ENCODE measurements at places on chromosomes 4 and X.

GRCh38 chrX:14528629-14529289 lies 577 bp upstream of the GLRA2 start:
- no peak for DNase-seq

DNA sequence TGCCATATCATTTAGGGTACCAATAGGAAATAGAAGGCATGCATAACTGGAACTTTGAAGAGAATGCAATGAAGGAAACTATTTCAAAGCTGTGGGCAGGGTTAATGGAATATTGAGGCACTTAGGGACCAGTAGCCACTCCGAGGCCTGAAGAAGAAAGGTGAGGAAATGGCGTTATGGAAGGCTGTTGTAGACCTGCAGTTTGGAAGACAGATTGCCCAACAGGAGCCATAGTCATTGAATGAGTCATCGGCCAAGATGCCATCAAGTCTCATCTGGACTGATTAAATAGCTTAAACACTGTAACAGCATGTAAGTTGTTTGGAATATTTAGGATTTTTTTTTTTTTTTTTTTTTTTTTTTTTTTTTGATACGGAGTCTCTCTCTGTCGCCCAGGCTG lies 11.6 kb downstream of the CXCL13 start:
- DNase-seq = no peak

DNA sequence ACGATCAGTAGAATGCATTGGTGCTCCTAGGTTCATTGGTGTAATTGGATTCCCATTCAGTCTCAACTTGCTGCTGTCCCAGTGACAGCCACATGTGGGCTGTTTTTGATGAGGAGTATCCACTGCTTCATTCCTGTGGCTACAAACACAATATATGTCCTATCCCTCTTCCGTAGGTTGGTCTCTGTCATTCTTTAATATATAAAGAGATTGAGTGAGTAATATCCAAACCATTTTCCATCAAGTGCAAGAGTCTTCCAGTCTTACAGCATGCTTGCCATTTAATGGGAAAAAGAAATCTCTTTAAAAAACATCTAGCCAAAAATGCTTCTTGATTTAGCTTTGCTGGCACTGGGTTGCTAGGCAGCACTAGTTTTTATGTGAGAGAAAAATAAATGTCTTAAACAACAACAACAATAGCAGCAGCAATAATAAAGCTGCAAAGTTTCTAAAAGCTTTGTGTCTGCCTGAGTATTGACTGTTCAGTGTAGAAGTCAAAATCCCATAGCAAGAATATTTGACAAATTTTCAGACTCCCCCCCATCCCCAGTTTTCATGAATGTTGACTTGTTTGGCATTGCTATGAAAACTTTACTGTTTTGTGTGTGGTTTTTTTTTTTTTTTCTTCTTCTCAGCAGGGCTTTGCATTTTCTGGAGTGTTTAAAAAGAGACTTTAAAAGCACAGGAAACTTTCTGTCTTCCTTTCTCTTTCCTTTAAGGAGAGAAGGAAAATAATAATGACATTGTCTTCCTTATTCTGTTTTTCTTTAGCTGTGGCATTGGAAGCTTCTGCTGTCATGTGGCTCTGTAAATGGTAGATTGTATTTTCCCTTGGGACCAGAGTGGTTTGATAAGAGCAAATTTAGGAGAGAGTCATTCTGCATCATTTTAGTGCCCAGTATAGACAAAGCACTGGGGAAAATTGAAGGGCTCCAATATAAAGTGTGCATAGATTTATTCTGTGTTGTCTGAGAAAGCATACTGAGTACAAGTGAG lies 244.3 kb downstream of the ARHGAP10 start:
- DNase-seq = no peak

GRCh38 chr4:84417997-84418709 lies 80.9 kb downstream of the NKX6-1 start:
- DNase-seq = no peak

- no peak for DNase-seq
Measured at GRCh38 chr4:36280555-36280954, 861 bp upstream of the DTHD1 start.

GRCh38 chr4:101756181-101756580 lies 34.3 kb upstream of the BANK1 start:
- no peak for DNase-seq

DNA sequence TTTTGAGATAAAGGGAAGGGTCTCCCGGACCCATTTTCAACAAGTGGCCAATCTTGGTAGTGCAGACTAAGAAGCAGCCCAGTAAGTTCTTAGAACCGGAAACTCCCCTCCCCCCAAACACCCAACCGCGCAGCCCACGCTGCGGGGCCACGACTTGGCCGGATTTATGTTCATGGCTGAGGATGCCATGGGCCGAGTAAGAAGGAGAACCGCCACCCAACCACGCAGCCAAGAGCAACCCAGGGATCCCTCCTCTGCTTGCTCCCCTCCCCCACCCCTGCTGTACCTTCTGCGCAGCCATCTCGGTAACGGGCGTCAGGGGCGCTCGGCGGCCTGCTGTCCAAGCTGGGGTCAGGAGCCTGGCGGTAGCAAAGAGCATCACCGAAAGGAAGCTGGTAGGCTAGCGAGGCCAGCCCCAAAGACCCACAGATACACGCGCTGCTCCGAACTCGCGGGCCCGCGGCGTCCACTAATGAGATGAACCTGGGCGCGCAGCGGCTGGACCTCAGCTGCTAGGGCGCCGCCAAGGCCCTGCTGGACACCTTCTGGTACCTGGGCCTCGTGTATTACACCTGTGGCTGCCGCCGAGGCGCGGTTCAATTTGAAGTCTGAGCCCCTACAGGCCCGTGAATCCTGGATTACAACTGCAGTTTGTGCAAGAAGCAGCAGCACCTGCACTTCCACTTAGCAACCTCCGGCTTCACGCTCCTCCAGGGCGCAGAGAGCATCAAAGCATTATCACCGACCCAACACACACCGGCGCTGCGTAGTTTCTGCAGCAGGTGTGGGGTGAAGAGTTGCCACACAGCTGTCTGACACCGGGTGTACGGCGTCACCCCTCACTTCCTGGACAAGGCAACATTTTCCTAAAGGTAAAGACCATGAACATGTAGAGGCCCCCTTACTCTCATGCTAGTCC lies 63.4 kb downstream of the NUDT10 start:
- DNase-seq = no peak

- DNase-seq = no peak
Measured at GRCh38 chr4:57280481-57280880, 170.3 kb upstream of the IGFBP7 start.

DNA sequence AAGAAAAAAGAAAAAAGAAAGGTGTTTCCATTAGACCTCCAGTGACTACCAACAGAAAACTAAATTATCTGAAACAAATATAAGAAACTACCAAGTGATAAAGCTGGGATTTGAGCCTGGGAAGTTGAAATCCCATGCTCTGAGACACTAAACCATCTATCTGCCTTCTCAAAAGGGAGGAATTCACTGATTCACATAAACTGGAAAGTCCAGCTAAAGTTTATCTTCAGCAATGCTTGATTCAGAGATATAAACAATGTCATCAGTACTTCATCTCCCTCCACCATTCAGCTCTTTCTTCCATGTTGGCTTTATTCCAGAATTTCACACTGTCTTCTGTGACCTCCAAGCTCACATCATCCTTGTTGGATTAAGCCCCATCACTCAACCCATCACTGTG lies 96.3 kb downstream of the IQCM start:
- no peak for DNase-seq

GRCh38 chr4:155604718-155605626 lies 61.7 kb upstream of the GUCY1A1 start:
- no peak for DNase-seq

DNA sequence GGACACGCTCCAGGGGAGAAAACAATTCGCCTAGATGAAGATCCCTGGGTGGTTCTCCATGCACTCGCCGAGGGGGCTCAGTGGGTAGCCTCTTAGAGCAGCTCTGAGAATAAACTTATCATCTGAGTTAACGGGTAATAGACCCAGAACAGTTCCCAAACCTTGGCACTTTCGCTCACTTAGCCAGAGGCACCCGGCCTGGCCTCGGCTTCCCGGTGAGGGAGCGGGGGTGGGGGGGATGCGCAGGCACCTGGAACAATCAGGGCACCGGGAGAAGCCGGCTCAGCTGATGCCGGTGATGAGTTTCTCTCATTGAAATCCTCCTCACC lies 405 bp upstream of the ZAR1 start:
- no peak for DNase-seq

DNA sequence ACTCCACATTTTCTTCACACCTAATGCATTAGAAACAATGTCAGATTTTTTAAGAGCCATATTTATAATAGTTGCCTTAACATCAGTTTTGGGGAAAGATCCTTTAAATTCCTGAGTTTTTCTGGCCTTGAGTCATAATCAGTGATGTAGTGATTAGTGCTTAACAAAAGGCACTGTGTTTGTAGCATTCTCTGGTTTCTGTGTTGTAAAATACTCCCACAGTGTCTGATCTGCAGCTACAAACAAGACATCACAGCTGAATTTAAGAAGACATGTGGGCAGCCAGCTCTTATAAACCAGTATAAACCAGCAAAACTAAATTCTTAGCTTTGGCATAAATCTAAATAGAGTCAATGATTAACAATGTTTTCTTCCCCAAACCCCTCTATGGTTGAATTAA lies 233.8 kb downstream of the FSTL5 start:
- no peak for DNase-seq

GRCh38 chrX:33324099-33324498 lies 112.8 kb upstream of the DMD start:
- no peak for DNase-seq

GRCh38 chr4:165518686-165519085 lies 139.9 kb downstream of the CPE start:
- no peak for DNase-seq

DNA sequence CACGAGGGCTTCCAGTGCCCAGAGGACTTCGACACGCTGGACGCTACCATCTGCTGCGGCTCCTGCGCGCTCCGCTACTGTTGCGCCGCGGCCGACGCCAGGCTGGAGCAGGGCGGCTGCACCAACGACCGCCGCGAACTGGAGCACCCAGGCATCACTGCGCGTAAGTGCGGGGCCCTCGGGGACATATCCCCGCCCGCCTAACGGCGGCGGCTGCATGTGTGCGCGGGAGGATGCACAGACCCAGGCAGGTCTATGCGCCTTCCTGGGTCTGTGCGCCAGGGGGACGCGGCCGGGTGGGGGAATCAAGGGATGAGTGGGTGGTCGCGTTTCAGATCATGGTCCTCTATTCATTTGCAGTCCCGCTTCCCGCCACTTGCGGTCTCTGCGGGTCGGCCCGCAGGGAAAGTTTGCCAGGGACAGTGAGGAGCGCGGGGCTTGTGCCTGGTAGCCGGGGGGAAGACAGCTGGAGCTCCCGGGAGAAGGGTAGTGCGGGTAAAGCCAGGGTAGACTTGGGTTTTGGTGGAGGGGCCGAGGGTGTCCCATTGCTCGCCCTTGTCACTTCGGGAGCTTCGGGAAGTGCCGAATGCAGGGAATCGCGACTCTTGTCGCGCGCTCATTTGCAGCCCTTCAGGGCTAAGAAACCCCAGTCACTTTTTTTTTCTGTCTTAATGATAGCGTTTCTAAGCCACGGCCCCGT lies 1.0 kb downstream of the SHISA3 start:
- no peak for DNase-seq

GRCh38 chr4:103451341-103451740 lies 253.2 kb upstream of the CENPE start:
- DNase-seq = no peak

DNA sequence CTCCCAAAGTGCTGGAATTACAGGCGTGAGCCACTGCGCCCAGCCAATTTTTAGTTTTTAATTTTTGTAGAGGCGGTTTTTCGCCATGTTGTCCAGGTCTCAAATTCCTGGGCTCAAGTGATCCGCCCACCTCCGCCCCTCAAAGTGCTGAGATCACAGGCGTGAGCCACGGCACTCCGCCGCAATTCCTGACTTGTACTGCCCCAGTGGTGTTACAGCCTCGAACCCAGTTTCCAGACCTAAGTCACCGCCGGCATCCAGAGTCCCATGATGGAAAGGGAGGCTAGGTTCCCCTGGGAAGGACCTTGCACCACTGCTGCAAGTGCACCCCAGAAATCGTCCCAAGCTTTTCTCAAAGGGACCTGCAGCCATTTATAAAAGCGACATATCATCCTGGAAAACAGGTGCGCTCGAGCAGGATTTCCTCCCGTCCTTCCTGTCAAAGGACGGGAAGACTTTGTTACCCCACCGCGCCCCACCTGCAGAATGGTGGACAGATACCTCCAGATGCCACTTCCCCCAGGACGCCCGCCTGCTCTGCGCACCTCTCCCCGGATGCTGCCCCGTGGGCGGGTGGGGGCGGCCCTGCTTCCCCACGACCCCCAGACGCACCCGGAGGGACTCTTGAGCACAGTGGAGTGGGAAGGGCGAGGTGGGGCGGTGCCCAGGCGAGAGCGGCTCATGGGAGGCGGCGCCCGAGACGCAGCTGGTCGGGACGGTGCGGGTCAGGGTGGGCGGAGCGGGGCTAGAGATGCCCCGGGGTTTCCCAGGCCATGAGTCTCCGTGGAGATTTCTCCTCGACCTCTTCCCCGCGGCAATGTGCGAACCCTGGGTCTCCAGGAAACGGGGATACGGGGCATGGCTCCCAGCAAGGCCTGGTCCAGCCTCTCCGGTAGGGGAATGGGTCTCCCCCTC lies 947 bp upstream of the RPL10 start:
- DNase-seq = no peak

DNA sequence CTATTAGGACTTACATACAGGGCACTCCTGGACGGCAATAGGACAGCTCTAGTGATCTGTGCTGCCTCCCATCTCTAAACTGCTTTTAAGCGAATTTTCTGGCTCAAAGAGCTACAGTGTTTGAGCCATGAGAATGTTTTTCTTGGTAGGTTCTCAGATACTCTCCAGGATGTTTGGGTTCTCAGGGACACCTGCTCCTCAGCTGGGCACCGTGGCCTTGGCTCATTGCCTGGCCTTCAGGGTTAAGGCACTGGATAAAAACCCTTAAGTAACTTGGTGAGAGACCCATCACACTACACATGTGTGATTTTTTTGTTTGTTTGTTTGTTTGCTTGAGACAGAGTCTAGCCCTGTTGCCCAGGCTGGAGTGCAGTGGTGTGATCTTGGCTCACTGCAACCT lies 38.5 kb upstream of the HERC5 start:
- DNase-seq = no peak

DNA sequence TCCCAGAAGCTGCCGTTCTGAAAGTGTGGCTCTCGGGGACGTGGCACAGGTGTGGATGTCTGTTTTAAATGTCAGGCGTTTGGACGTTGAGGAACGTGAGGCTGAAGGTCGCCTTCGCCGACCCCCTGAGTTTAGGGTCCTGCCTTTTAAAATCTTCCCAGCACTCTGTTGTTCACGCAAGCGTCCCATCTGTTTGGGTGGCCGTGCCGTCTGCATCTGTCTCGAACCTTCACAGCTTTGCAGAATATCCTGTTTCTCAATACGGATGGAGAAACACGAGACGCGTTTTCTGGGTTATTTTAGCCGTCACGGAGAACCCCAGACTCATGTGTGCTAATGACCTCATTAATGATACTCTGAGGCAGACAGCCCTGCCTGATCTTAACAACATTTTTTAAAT lies 31.5 kb downstream of the SHOX start:
- no peak for DNase-seq

- no peak for DNase-seq
Measured at GRCh38 chr4:15410750-15411149, 17.1 kb upstream of the C1QTNF7 start.

GRCh38 chrX:7603387-7603786 lies 239.6 kb upstream of the VCX start:
- DNase-seq = no peak
